ENCODE measurements at places on chromosomes 5 and 9.

GRCh38 chr9:35285731-35286130 is 123.9 kb downstream of the UNC13B start:
- DNase-seq = no peak

- no peak for DNase-seq
Observed at GRCh38 chr9:34197756-34198711, 19.2 kb downstream of the UBAP1 start.

DNA sequence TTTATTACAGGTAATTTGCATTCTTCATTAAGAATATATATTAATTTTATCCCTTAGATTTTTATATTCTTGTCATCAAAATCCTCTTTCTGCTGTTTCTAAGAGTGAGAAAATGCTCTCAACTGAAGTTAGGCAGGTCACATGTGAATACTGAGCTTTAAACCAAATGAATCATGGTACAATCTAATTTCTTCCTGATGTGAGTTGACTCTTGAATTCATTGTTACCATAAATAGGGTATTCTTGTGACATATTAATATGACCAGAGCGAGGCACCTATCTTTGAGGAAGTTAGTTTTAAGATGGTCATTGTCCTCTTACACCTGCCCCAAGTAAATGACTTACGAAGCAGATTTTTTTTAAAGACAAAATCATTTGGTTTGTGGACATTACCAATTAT is 17.4 kb downstream of the C9orf85 start:
- DNase-seq = no peak

- no peak for DNase-seq
Observed at GRCh38 chr9:38443181-38443580, 18.9 kb upstream of the IGFBPL1 start.

Data from HEK293T (cell line).